ENCODE measurements at places on chromosomes 2 and 18. TPM values are rescaled to one million over a fixed set of nuclear protein-coding genes. Genes with fewer than 3 reads are reported as not detected.

Gene NLRC4
- total RNA-seq: not detected

GRCh38 chr2:143142598-143142997 is 13.4 kb downstream of the ARHGAP15 start:
- no peak for DNase-seq

GRCh38 chr2:194819367-194819766 is 837.7 kb upstream of the SLC39A10 start:
- no peak for DNase-seq

DNA sequence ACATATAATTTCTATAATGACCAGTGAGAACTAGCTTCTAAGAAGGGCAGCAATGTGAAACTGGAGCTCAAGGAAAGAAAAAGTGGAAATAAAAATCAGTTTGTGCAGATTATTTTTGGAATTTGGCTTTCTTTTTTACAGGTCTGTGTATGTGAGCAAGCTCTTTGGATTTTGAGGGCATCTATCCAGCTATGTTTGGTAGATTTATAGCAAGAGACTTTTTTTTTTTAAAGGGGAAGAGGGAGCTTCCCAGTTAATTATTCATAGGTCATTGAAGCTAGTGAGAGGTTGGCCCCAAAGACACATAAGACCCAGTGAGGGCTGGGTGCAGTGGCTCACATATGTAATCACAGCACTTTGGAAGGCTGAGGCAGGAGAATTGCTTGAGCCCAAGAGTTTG is 24.0 kb upstream of the COLEC12 start:
- DNase-seq: peak; percentile 78

DNA sequence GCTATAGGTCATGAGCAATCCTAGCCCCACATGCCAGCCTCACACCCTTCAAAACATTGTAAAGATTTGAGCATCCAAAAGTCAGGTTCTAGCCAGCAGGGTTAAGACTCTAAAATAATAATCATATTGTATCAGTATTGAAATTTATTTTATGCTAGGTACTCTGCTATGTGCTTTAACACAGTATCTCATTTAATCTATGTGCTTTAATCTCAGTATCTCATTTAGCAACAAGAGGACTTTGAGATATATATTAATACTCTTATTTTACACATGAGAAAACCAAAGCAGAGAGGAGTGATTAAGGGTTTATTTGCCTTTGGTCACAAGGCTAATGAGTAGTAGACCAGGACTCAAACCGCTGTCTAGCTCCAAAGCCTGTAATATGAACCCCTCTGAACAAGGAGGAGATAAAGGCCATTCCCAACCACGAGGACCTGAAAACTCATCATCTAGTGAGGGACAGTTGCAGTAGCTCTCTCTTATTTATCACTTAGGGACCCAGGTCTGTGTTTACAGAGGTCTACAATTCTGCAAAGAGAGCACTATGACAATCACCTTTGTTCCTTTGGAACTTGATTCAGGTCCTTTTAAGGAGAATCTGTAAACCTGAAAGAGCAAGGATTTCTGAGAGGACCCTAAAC is 116.5 kb upstream of the SERTAD2 start:
- DNase-seq: peak; percentile 79

DNA sequence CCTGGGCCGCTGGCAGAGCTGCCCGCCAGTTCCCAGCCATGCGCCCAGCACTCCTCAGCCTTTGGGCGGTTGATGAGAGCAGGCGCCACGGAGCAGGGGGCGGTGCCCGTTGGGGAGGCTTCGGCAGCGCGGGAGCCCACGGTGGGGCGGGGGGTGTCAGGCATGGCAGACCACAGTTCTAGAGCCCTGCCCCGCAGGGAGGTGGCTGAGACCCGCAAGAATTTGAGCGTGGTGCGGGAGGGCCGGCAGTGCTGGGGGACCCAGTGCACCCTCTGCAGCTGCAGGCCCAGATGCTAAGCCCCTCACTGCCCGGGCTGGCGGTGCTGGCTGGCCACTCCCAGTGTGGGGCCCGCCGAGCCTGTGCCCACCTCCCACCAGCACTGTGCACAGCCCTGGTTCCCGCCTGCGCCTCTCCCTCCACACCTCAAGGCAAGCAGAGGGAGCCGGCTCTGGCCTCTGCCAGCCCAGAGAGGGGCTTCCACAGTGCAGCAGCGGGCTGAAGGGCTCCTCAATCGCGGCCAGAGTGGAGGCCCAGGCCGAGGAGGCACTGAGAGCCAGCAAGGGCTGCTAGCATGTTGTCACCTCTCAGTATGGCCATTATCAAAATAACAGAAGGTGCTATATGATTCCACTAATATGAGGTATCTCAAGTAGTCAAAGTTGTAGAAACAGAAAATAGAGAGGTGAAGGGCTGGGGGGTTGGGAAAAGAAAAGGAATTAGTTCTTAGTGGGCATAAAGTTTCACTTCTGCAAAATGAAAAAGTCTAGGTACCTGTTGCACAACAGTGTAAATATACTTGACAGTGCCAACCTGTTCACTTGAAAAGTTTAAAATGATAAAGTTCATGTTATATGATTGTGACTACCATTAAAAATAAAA is 72.3 kb downstream of the SH3YL1 start:
- DNase-seq: no peak

DNA sequence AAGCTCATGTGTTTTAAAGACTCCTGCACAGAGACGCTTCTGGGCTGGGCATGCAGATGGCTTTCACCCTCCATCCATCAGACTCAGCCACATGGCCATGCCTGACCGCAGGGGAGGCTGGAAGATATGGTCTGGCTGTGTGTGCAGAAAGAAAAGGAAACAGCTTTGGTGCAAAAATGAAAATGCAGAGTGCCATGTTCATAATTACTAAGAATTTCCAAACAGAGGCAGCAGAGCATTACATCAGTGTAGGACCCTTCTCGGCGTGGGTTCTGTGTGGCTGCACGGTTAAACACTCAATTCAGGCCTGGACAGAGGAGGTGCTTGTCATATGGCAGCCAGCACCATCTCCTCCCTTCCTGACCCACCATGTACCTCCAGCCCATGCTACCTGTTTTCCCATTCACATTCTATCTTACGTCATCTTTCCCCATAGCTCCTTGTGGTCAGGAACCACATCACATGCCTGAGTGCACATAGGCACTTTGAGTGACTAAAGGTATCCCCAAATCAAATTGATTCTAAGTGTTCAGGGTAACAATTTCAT is 200.3 kb upstream of the ID2 start:
- DNase-seq: no peak
